Pericardium fibroblast (primary cell): ENCODE measurements at places on chromosomes 7 and 10. TPM values are rescaled to one million over a fixed set of nuclear protein-coding genes. Genes with fewer than 3 reads are reported as not detected.

The SAMD9L gene
- 3.0 and 8.8 TPM in 2 replicates for total RNA-seq

The TBX20 gene
- total RNA-seq = 1.4 and 39.8 TPM in 2 replicates

The C10orf53 gene
- not detected in 2 replicates for total RNA-seq

The EPHA1 gene
- total RNA-seq = not detected in 2 replicates

The SLC16A9 gene
- total RNA-seq = 0.93 and 1.8 TPM in 2 replicates

The CNPY4 gene
- total RNA-seq = 25.0 and 28.7 TPM in 2 replicates

The IFIT2 gene
- 4.0 and 4.7 TPM in 2 replicates for total RNA-seq

The WDR11 gene
- total RNA-seq = 33.8 and 34.9 TPM in 2 replicates

The PAX4 gene
- total RNA-seq = not detected in 2 replicates

The PROSER2 gene
- 14.8 and 45.7 TPM in 2 replicates for total RNA-seq

The CDNF gene
- total RNA-seq = 0.09 and 4.8 TPM in 2 replicates

The LHFPL3 gene
- not detected in 2 replicates for total RNA-seq

The CALML5 gene
- total RNA-seq = not detected in 2 replicates

The TAS2R3 gene
- total RNA-seq = 0.17 TPM in 1 of 2 replicates, not detected in the other

The ITGA8 gene
- 0.94 and 3.5 TPM in 2 replicates for total RNA-seq

The INSYN2A gene
- total RNA-seq = under 0.01 TPM in 2 replicates

The RET gene
- total RNA-seq = 0.35 and 3.0 TPM in 2 replicates

The VPS50 gene
- 8.9 and 10.0 TPM in 2 replicates for total RNA-seq

The MPP7 gene
- total RNA-seq = 0.51 TPM in 1 of 2 replicates, not detected in the other

The LSM5 gene
- total RNA-seq = 13.4 and 15.4 TPM in 2 replicates

The ADCY1 gene
- 0.23 and 1.9 TPM in 2 replicates for total RNA-seq

The HOXA10 gene
- total RNA-seq = 2.3 TPM in 1 of 2 replicates, not detected in the other

The RGR gene
- not detected in 2 replicates for total RNA-seq

The CC2D2B gene
- not detected in 2 replicates for total RNA-seq

The CASP2 gene
- 10.9 and 12.5 TPM in 2 replicates for total RNA-seq

The FBXL13 gene
- 0.93 and 3.0 TPM in 2 replicates for total RNA-seq

The NOS3 gene
- total RNA-seq = 2.9 and 3.5 TPM in 2 replicates

The SGCE gene
- total RNA-seq = 87.5 and 159 TPM in 2 replicates

The ACSL5 gene
- total RNA-seq = 4.3 and 6.5 TPM in 2 replicates

The MEOX2 gene
- 10.3 and 17.0 TPM in 2 replicates for total RNA-seq

The ALOX5 gene
- total RNA-seq = not detected in 2 replicates

The CPA1 gene
- total RNA-seq = 0.70 and 0.94 TPM in 2 replicates

The APBB1IP gene
- total RNA-seq = 0.51 TPM in 1 of 2 replicates, not detected in the other

The ZNF487 gene
- 1.8 and 3.8 TPM in 2 replicates for total RNA-seq

The GTF2IRD2 gene
- 3.5 and 6.5 TPM in 2 replicates for total RNA-seq

The CALN1 gene
- total RNA-seq = not detected in 2 replicates

The FIGNL1 gene
- total RNA-seq = 4.3 TPM in 2 replicates

The CPA2 gene
- total RNA-seq = not detected in 2 replicates

The LCOR gene
- 6.2 and 7.3 TPM in 2 replicates for total RNA-seq

The WAPL gene
- 22.5 and 24.1 TPM in 2 replicates for total RNA-seq

The LAMB1 gene
- 454 and 662 TPM in 2 replicates for total RNA-seq

The GJD4 gene
- not detected in 2 replicates for total RNA-seq

The UBTD1 gene
- 37.8 and 52.3 TPM in 2 replicates for total RNA-seq

The PSMA2 gene
- 46.0 and 83.0 TPM in 2 replicates for total RNA-seq

The PKD2L1 gene
- not detected in 2 replicates for total RNA-seq

The ANKIB1 gene
- 20.3 and 21.9 TPM in 2 replicates for total RNA-seq

The VWDE gene
- not detected in 2 replicates for total RNA-seq

The ASZ1 gene
- not detected in 2 replicates for total RNA-seq

The ST8SIA6 gene
- total RNA-seq = 1.6 TPM in 1 of 2 replicates, not detected in the other

The ADAM22 gene
- total RNA-seq = 0.12 and 0.26 TPM in 2 replicates

The CAV2 gene
- total RNA-seq = 39.8 and 69.2 TPM in 2 replicates

The IFIT1B gene
- total RNA-seq = not detected in 2 replicates
